ENCODE measurements at places on chromosomes 12 and 14. TPM values are rescaled to one million over a fixed set of nuclear protein-coding genes. Genes with fewer than 3 reads are reported as not detected.

GRCh38 chr12:52578469-52578868, 4.8 kb upstream of the KRT74 start:
- peak; percentile 6 for DNase-seq

DNA sequence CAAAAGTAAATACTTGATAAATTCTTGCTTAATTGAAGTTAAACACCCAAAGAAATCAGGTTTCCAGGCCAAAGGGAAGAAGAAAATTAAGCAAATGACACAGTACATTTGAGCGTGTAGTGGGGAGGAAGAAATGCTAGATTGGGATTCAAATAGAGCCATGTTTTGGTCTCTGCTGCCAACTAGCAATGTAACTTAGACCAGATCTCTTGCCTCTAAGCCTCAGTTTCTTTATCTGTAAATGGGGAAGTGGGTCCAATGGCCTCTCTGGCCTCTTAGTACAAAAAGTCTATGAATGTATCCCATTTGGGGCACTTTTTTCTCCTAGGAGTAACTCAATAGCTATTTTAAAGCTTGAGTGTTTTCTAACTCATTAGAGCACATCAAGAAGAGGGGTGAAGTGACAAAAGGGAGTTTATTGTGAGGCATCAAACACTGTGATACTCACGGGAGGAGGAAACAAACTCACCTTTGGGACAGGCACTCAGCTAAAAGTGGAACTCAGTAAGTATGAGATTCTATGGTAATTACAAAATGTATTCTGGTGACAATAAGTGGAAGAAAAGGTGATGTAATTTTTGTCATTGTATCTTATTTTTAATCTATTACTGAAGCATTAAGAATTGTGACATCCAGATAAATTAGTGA, 55.8 kb downstream of the DAD1 start:
- no peak for DNase-seq

The FAM181A gene
- not detected for total RNA-seq

The NTS gene
- total RNA-seq: not detected

The CCT2 gene
- total RNA-seq: 126 TPM

The SIX6 gene
- not detected for total RNA-seq

DNA sequence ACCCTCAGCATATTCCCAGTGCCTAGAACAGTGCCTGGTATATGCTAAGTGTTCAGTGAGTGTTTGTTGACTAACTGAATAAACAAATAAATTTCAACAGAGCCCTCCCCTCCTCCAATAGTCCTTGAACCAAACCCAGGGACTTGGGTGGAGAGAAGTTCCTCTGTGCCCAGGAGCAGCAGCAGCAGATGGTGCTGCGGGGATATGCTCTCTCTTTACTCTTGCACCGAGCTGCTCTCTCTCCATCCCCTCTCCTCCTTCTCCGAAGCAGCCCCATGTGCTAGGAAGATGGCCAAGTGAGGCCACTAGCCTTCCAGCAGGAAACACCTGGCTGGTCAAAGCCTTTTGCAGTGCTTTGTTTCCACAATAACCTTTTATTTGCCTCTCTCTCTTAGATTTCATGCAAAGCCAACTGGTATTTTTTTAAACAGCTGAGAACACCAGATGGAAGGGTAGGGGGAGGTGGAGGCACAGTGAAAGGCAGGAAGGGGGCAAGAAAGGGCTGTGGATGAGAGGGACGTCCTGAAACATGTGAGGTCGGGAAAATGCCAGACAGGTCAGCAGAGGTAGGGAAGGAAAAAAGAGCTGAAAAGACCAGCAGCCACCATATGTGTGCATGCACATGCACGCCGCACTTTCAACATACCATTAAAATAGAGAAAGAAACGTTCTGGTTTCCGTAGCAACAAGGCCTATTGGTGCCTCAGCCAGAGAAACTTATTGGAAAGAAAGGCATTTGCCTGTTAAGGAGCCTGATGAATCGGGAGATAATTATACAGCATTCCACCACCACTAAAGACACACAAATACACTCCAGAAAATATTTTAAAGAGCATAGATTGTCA, 78.9 kb downstream of the EMP1 start:
- no peak for DNase-seq

DNA sequence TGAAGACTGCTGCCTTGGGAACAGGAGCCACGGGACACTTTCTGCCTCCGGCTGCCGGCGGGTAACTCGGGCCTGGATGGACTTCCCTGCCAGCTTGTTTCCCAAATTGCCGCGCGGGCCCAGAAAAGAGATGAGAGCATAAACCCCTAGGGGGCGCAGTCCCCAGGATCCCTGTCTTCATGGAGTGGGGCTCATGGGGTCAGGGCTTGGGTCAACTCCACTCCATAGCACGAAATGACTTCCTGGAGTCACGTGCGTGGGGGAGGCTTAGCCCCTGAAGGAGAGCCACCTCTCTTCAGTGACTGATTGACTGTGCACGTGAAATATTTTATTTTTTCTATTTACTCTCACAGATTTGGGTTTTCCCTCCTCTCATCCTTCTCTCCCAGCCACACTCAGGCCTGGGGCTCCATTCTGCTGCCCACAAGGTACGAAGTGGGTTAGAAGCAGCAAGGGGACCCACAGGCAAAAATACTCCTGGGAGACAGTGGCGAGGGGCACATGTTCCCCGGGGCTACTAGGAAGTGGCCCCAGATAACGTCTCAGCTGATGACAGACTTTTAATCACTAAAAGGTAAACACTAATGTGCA, 10.0 kb downstream of the PGF start:
- peak; percentile 64 for DNase-seq

The MGP gene
- 984 TPM for total RNA-seq

- DNase-seq: peak; percentile 76
Observed at GRCh38 chr14:106844608-106845285, 1318.4 kb downstream of the TMEM121 start.

The CYP46A1 gene
- total RNA-seq: 1.3 TPM

The GPR84 gene
- total RNA-seq: not detected

The KRT74 gene
- total RNA-seq: not detected
